Mammary epithelial cell (primary cell): ENCODE measurements at places on chromosomes 6 and 20. TPM values are rescaled to one million over a fixed set of nuclear protein-coding genes. Genes with fewer than 3 reads are reported as not detected.

Gene HS3ST5
- total RNA-seq, result not detected in 2 replicates

Gene KHDC1L
- total RNA-seq, result not detected in 2 replicates

Gene TRIM40
- not detected for total RNA-seq

Gene SLC12A5
- 1.5 and 2.4 TPM in 2 replicates for total RNA-seq

Gene FAM162B
- total RNA-seq, result not detected in 2 replicates

Gene ULBP2
- 8.6 and 12.9 TPM in 2 replicates for total RNA-seq

Gene MYBL2
- 1.8 TPM for total RNA-seq

Gene LIN28B
- not detected for total RNA-seq

Gene ZNF391
- total RNA-seq, result 10.4 and 10.7 TPM in 2 replicates

Gene LKAAEAR1
- not detected in 2 replicates for total RNA-seq

Gene DEF6
- 32.9 and 40.2 TPM in 2 replicates for total RNA-seq

Gene KCNK16
- total RNA-seq, result not detected in 2 replicates

Gene MAS1
- total RNA-seq, result not detected

Gene FAXC
- 3.3 and 7.6 TPM in 2 replicates for total RNA-seq

Gene TSPO2
- not detected for total RNA-seq

Gene PLN
- total RNA-seq, result not detected

Gene PLCG1
- total RNA-seq, result 48.7 and 74.3 TPM in 2 replicates

Gene TINAG
- total RNA-seq, result not detected

Gene TRDN
- not detected for total RNA-seq

Gene CCN6
- total RNA-seq, result 6.0 and 7.5 TPM in 2 replicates

Gene FHL5
- total RNA-seq, result not detected in 2 replicates

Gene ABHD16B
- not detected for total RNA-seq

Gene SALL4
- under 0.01 TPM for total RNA-seq

Gene WFDC12
- not detected in 2 replicates for total RNA-seq

Gene MLN
- total RNA-seq, result not detected in 2 replicates

Gene OXT
- not detected in 2 replicates for total RNA-seq

Gene TPD52L1
- 115 and 158 TPM in 2 replicates for total RNA-seq
